ENCODE measurements at places on chromosomes 11 and 22.

- no peak for DNase-seq
Measured at GRCh38 chr11:119473901-119474681, 51.1 kb upstream of the THY1 start.

GRCh38 chr11:134716582-134716981 is 304.5 kb upstream of the B3GAT1 start:
- DNase-seq, result no peak

- no peak for DNase-seq
Measured at GRCh38 chr11:61125310-61125684, 23.0 kb downstream of the CD5 start.

GRCh38 chr11:111499483-111499882 is 12.7 kb downstream of the BTG4 start:
- no peak for DNase-seq

- no peak for DNase-seq
Measured at GRCh38 chr11:81444297-81444696, 1289.4 kb downstream of the FAM181B start.

GRCh38 chr11:24253237-24253760 is 243.6 kb upstream of the LUZP2 start:
- no peak for DNase-seq

- DNase-seq, result no peak
Measured at GRCh38 chr11:32309530-32310213, 125.7 kb downstream of the WT1 start.

GRCh38 chr22:41504816-41505215 is 35.9 kb downstream of the ACO2 start:
- no peak for DNase-seq

GRCh38 chr11:134792044-134792443 is 380.0 kb upstream of the B3GAT1 start:
- DNase-seq, result no peak

- DNase-seq, result no peak
Measured at GRCh38 chr22:36808721-36809344, 8.0 kb downstream of the PVALB start.

- no peak for DNase-seq
Measured at GRCh38 chr11:3855808-3856491, 486 bp downstream of the STIM1 start.

DNA sequence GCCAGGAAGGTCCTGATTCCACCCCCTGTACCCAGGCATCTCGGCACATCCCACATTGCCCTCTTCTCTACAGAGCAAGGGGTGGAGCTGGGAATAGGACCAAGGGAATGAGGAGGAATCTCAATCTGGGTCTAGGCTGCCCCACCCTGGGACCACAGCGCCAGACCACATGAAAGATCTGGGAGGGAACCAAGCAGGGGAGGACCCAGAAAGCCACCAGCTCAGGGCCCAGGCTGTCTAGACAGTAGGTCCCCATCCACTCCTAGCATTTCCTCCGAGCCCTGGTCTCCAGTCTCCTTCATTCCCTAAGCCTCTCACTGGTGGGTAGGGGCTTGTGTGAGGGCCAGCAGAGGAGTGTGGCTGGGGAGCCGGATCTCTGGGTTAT is 11.6 kb downstream of the PHLDB1 start:
- DNase-seq, result no peak

DNA sequence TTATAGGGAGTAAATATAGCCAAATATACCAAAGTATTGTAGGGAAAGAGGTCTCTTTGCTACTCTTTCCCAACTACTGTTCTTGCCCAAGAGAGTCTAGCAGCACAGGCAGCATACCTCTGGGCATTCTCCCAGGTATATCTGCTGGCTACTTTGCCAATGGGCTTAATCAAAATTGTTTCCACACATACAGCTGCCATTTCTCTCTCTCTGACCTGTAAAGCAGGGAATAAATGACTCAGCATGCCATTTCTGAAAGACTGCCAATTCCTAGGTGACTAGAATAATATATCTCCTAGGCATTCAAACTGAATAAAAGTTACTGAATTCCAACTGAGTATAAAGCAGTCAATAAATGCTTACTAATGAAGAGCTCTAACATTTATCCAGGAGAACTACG is 44.6 kb downstream of the RDX start:
- no peak for DNase-seq

GRCh38 chr11:110046775-110047380 is 46.3 kb upstream of the ZC3H12C start:
- no peak for DNase-seq

DNA sequence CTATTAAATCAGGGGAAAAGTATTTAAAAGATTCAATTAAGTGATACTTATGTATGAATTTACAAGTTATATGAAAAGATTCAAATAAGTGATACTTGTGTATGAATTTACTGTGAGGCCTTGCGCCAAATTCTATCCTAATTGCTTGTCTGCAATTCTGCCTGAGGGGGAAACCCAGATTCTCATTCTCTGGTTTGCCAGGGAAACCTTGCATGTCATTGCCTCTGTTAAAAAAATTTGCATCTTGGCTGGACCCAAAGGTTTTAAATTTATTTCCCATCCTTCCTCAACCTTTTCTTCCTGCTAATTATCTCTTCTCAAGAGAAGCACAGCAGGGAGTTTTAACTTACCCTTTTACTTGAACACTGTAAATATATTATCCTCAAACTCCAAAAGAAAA is 13.8 kb downstream of the OLFML1 start:
- no peak for DNase-seq

GRCh38 chr11:117860139-117860538 is 16.3 kb downstream of the FXYD6 start:
- DNase-seq, result no peak

- no peak for DNase-seq
Measured at GRCh38 chr11:110679323-110679975, 32.8 kb downstream of the ARHGAP20 start.

- no peak for DNase-seq
Measured at GRCh38 chr11:17369094-17369493, 17.5 kb downstream of the NCR3LG1 start.

DNA sequence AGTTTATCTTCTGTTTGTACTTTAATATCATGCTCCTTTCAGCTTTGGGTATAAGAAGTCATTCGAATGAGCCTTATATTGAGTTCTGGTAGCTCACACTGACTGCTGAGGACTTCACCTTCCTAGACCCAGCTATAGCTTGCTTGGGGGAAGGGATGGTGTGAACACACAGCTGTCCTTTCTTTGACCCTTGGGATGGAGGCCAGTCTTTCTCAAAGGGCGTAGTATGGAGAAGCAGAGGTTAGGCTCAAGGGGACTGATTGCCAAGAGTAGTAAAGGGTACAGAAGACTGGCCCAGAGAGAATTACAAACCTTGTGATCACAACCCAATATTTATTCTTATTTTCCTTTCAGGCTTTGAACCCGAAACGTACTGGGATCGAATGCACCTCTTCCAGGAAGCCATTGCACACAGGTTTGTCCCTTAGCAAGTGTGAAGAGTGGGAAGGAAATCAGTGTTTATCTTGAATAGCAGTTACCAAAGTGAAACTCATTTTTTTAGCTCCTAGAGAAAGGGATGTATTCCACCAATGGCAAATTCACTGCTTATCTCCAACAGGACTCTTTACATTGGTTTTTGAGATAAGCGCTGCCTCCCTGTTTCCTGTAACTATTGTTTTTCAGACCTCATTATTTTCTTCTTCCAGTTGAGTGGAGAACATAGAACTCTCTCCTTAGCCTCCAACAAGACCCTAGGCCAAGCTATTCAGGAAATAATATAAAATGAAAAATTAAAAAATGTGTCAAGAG is 42.8 kb upstream of the YWHAH start:
- no peak for DNase-seq

GRCh38 chr11:30454111-30454510 is 131.2 kb downstream of the ARL14EP start:
- DNase-seq, result no peak

DNA sequence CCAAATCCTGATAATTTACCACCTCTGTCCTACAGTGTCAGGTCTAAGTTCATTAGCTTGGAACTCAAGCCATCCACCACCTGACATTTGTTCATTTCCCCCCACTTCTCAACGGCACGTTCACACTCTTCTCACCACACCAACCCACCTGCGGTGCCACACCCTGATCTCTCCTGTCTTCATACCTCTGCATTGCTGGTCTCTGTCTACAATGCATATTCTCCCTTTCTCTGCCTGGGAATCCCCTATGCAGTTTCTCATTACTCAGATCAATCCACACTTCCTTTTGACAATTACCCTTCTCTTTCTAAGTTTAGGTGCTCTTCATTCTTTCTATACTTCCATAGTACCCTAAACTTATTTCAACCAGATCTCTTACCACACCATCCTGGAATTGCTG is 20.4 kb upstream of the EMSY start:
- peak; percentile 55 for DNase-seq

DNA sequence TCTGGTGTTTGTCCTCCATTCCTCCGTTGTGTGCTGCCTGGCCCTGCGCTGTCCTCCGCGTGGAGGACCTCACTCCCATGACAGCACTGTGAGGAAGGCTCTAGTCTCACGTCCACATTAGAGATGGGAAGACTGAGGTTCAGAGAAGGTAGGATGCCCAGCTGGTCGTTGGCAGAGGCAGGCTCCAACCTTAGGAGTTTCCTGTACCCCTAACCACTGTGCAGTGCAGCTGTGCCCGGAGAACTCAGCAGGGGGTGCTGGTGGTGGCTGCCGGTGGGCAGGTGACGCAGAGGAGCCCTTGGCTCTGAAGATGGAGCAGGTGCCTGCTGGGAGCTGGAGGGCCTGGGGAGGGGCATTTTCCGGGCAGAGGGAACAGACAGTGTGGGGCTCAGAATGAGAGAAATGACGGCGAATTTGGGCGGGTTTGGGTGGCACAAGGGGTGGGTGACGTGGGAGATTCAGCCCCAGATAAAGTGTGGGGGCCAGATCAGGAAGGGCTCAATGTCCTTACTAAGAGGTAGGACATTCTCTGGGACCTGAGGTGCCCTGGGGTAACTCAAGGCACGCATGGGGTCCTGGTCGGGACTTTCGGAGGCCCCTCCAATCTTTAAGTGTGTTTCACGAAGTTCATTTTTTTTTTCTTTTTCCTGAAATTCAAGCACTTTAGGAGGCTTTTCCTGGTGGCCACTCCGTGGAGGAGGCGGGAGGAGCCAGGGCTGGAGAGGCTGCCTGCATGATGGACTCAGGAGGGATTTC is 535.0 kb downstream of the TBC1D22A start:
- DNase-seq, result no peak

DNA sequence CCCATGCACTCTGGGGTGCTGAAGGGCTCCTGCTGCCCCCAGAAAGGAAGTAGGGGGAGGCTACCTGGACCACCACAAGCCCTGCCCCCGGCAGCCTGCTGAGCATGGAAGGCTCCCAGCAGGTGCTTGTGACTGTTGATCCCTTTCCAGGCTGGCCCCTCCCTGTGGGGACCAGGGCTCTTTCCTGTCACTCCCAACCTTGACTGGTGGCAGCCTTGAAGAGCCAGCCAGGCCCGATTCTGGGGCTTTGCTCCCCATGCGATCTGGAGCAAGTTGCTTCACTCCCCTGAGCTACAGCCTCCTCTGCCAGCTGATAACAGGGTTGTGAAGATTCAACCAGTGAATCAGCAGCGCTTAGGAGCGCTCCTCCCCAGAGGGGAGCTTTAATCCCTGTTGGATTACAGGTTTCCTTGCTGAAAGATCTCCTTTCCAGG is 4.6 kb upstream of the CST6 start:
- peak; percentile 11 for DNase-seq

- DNase-seq, result peak; percentile 63
Measured at GRCh38 chr22:37464181-37464580, 22.0 kb downstream of the MFNG start.

- DNase-seq, result no peak
Measured at GRCh38 chr11:118084247-118084646, 2.5 kb downstream of the SMIM35 start.

DNA sequence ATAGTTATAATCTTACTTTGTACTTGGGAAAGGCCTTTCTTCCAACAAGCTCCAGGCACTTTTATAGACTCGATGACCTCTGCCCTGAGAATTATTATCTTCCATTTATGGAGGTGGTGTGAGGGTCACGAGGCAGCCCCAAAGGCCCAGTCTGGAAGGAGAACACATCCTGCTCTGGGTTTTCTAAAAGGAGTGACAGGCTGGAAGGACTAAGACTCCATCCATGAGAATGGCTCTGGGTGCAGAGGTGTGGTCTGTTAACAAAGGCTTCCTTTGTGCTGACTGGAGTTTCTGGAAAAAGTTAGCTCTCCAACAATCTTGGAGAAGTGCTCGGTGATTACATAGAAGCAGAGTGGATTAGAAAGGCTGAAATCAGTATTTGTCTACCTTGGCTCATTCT is 74.7 kb upstream of the SESN3 start:
- DNase-seq, result no peak

DNA sequence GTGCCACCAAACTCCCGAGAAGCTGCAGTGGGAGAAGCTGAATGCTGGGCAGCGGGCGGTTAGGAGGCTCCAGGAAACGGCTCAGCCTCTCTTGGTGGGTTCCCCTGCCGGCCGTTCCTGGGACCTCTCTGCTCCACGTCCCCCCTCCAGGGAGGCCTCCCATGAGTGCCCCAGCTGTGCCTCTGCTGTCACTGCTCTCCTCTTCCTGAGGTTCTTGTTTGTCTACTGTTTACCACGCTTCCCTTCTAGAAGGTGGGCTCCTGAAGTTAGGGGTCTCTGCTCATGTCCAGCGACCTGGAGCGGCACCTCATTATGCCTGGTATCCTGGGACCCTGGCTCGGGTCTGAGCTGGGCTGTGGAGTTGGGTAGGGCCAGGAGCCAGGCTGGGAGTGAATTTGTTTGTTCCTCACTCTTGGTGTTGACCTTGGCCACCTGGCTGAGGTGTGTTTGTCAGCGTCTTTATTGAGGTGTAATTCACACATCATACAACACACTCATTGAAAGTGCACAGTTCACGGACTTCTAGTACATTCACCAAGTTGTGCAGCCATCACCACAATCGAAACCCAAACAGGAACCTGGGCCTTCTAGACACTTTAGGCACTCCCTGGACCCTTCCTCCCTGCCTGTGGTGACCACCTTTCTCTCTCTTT is 37.8 kb upstream of the GRAMD4 start:
- no peak for DNase-seq

- DNase-seq, result no peak
Measured at GRCh38 chr11:128727796-128728431, 34.0 kb downstream of the FLI1 start.

GRCh38 chr11:12024254-12024926 is 16.0 kb upstream of the DKK3 start:
- no peak for DNase-seq

DNA sequence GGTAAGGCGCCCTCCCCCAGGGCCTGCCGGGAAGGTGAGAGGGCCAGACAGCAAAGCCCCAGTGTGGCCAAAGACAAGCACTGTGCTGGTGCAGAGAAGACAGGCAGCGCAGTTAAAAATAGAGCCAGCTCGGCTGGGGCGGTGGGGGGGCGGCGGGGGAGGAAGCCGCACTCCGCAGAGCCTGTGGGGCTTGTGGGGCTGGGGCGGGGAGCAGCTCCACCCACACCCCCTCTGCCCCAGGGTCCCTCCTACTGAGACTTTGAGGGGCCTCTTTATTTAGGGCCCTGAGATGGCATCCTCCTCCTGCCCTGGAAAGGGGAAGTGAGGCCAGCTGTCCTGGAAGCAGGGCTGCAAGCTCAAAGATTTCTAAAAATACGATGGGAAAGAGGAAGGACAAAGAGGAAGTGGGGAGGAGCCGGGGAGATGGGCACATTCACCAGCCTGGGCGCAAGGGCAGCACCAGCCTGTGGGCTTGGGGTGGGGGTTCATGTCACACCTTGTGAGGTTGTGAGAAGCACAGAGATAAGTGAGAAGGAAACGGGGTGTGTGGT is 2.6 kb downstream of the CYTH4 start:
- peak; percentile 59 for DNase-seq

- no peak for DNase-seq
Measured at GRCh38 chr11:127962416-127962815, 624.9 kb downstream of the ETS1 start.

GRCh38 chr11:16891165-16891564 is 123.0 kb downstream of the PLEKHA7 start:
- no peak for DNase-seq

- DNase-seq, result no peak
Measured at GRCh38 chr22:44620841-44621257, 81.2 kb upstream of the PRR5 start.

Measured in GM20000 (cell line).